ENCODE measurements at places on chromosomes 2 and 18.

DNA sequence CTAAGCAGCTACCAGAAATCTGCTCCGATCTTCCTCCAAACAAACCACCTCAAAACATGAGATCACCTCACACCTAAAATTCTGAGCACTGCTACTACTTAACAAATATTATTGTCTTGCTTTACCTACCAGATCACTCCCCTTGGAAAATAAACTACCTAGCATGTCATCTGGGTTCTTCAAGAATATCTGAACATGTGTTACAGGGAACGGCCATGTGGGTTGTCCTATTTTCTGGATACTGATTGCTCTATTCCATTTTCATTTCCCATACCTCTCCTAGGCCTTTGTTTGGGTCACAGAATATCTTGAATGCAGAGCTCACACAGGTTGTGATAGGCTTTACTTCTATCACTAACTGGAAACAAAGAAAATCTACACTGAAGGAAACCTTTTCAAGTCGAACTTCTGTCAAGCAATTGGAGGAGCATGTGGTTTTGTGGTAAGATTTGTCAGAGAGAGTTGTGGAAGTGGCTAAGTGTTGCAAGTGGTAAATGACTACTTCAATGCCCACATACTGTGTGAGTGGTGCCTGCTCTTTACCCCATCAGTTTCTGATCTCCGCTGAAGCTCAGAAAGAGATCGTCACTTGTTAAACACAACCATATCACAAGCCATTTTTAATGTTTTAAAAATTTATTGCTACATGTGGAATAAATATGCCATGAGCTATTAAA is 739.1 kb upstream of the ZEB2 start:
- DNase-seq: peak; percentile 15

DNA sequence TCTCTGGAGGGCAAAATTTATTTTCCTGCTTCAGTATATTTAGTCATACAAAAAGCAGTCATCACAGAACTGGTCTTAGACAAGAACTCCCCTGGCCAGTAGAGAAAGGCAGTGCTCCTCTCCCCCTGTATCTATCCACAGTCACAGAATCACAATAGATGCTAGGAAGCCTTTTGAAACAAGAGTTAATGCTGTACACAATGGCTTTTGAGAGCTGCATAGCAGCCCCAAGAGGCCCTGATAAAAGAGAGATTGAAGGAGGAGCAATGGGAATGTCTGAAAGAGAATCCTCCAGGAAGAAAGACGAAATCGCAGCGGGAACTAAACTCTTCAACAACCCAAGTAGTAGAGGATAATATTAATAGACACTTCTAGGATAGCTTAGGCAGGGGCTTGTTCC is 330.2 kb downstream of the RBM43 start:
- DNase-seq: no peak

GRCh38 chr2:186827411-186827810 is 21.6 kb downstream of the ZSWIM2 start:
- DNase-seq: peak; percentile 83

DNA sequence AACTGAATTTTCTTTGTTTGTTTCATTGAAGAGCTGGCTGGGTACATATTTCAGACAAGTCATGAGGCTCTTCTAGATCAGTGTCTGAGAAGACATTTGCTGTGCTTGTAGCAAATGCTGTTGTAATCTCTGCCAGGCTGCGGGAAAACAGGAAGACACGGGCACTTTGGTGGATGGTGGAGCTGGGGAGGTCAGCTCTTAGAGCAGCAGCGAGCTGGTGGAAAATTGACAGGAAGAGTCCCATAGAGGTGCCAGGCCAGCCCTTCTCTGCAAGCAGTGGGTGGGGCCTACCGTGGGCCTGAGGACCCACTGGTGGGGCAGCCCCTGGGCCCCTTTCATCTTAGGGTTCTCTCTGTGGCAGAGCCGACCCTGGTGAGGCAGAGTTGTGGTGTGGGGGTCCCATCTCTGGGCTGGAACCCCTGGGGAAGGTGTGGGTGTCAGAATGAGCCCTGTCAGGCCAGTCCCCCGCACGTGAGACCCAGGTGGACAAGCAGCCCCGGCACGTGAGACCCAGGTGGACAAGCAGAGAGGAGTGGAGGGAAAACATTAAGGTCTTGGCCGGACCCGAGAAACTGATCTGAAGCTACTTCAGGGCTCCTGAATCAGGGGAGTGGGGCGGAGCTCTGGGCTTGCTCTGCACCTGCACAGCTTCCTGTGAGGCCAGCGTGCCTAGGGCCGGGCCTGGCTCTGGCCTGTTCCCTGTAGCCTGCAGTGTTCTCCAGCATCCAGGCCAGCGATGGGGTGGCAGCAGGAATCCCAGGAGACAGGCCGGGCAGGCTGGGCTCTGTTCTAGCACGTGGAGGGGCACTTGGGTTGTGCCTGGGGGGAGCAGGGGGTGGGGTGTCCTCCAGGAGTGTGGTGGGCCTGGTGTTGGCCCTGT is 273.5 kb upstream of the HDAC4 start:
- no peak for DNase-seq

- no peak for DNase-seq
These were observed 1326.0 kb upstream of the ZEB2 start for GRCh38 chr2:145845923-145846322.

- no peak for DNase-seq
These were observed 8.8 kb downstream of the COPS9 start for GRCh38 chr2:240127191-240127750.

- peak; percentile 85 for DNase-seq
These were observed 70.5 kb upstream of the RTN4 start for GRCh38 chr2:55120634-55121359.

GRCh38 chr2:25669520-25669919 is 3.9 kb downstream of the DTNB start:
- DNase-seq: no peak

- no peak for DNase-seq
These were observed 74.5 kb downstream of the MOGAT1 start for GRCh38 chr2:222745836-222746559.

- peak; percentile 53 for DNase-seq
These were observed 707 bp downstream of the KRCC1 start for GRCh38 chr2:88054782-88055370.

- DNase-seq: peak; percentile 84
These were observed 469.4 kb downstream of the DLGAP1 start for GRCh38 chr18:3985664-3986063.

DNA sequence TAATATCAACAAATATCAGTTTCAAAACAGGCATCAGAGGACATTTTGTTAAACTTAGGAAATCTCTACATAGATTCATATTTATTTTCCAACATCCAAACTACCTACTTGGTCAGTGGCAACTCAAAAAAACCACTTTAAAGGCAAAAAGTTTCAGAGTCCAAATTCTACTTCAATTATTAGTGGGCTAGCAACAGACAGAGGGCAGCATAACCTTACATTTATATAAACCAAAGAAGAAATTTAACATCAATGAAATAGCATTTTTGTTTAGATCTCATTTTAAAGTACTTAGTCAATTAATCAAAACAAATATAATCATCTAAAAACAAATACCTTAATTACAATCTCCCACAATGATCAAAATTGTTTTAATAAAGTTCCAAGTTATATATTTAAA is 33.3 kb downstream of the RTTN start:
- DNase-seq: peak; percentile 17

DNA sequence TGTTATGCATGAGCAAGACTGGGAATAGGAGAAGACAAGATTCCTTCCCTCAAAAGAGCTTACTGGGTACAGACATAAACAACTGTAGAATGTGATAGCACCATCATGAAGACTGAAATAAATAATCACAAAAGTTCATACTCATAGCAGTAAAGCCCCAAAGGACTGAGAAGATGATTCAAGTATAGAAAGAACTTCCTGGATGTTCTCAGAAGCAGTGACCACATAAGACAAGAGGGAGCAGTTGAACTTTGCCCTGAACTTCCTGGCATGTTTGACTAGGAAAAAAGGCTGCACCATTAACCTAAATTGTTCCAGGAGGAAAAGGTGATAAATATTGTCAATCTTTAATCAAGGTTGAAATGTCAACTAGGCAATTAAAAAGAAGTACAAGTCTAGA is 57.8 kb upstream of the CCDC141 start:
- DNase-seq: peak; percentile 18

- no peak for DNase-seq
These were observed 44.9 kb upstream of the LDLRAD4 start for GRCh38 chr18:13173578-13174145.

DNA sequence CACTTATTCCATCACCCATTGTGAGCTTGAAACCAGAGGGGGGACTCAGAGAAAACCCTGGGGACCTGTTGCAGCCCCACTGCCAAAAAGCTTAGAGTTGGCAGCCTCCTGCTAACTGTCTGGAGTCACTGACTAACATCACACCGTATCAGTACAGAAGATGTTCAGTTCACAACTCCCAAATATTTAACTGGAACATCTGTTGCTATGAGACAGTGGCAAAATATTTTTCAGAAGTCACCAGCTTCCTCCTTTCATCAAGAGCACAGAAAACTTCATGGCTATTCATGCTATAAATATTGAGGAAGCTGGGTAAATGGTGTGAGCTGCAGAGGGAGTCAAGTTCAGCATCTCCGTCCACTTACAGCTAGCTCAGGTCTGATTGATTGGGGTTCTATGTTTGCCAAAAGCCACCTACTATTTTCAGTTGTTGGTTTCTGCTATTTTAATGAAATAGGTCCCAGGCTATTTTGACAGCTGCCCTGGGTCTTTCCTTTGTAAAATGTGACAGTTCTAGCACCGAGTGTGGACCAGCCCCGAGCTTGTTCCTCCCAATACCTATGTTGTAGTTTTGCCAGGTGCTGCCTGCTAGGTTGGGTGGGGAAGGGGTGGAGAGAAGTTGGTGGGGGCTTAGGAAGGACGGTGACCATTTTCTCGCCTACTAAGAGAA is 9.8 kb downstream of the TUBB6 start:
- peak; percentile 74 for DNase-seq

- DNase-seq: peak; percentile 26
These were observed 13.1 kb downstream of the CCDC68 start for GRCh38 chr18:54946149-54946581.

GRCh38 chr18:62329691-62330454 is 4.8 kb downstream of the TNFRSF11A start:
- peak; percentile 66 for DNase-seq

GRCh38 chr2:229475778-229476177 is 204.7 kb upstream of the PID1 start:
- no peak for DNase-seq

- no peak for DNase-seq
These were observed 48.1 kb downstream of the LHCGR start for GRCh38 chr2:48707466-48707865.
